Neural crest cell (in vitro differentiated cells): ENCODE measurements at places on chromosomes 11 and 22. TPM values are rescaled to one million over a fixed set of nuclear protein-coding genes. Genes with fewer than 3 reads are reported as not detected.

DNA sequence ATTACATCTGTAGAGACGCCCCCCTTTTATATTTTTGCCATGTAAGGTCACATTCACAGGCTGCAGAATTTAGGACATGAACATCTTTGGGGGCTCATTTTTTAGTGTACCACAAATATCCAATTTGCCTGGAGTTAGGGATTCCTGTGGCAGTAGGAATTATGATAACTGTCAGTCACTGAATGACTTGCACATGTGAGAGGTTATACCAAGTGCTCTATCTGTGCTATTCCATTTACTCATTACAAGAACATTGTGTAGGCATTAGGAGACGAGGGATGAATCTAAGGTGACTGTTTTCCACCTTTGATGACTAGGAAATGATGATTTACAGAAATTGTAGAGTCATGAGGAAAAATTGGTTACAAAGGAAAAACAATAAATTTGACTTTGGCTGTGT is 79.3 kb downstream of the LIF start:
- no peak for DNase-seq

GRCh38 chr22:49052023-49052538 is 775.6 kb downstream of the BRD1 start:
- no peak for DNase-seq

The INSC gene
- total RNA-seq: 2.6 and 3.1 TPM in 2 replicates

GRCh38 chr11:93775289-93775688 is 8.8 kb upstream of the MED17 start:
- DNase-seq: peak; percentile 44

The SCUBE1 gene
- 10.6 and 12.1 TPM in 2 replicates for total RNA-seq

DNA sequence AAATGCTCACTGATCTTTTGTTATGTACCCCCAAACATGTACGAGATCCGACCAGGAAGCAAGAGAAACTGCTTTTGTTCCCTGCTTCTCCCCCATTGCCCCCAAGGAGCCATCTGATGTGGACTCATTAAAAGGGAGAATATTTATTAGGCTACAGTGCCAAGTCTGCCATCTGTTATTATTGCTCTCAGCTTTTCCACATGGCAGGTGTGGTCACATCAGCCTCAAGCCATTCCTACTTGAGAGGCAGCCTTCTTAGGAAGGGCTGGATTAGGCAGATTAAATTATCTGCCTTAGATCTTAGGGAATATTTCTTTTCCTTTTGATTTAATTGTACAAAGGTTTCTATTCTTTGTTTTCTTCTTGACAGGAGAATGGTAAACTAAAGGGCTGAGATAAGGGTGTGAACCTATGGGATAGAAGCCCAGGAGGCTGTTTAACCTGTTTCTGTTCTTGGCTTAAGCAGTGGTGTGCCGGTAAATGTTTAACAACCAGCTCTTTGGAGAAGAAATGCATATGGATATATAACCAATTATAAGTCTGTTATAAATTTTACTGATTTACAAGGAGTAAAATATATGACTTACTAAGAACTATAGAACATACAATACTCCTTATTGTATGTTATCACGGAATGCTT is 88.8 kb downstream of the PDHX start:
- DNase-seq: no peak

DNA sequence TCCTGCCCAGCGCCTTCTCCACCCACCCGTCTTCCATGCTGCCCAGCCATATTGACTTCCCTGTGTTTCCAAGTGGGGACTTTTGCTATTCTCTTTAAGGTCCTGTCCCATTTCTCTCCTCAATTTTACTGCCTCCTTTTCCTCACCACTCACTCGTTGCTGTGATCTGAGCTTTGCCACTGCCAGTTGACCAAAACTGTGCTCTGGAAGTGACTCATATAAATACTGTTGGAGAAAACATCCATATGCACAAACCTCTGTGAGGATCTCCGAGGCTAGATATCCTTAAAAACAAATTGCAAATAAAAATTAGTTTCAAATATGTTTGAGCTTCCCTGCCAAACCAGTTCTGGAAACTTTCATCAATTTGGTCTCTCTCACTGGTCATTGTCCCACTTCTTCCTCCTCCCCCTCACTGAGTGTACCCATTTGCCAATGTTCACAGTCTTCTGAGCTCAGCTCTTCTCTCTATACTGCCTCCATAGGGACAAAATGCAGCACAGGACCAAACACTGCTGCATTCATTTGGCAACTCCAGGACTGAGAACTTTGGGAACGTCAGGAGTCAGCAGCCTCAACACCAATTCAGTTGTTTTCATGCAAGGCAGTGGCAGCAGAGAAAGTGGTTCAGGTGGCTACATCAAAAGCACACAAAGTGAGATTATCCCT is 34.0 kb upstream of the MMP13 start:
- no peak for DNase-seq

GRCh38 chr22:37930270-37930951 is 23.0 kb downstream of the C22orf23 start:
- DNase-seq: no peak

The FAT3 gene
- total RNA-seq: 34.2 and 39.2 TPM in 2 replicates

- DNase-seq: no peak
Observed at GRCh38 chr22:17707526-17707925, 66.7 kb downstream of the BID start.

- DNase-seq: no peak
Observed at GRCh38 chr11:114607753-114608459, 12.3 kb upstream of the NXPE4 start.

The CALCA gene
- not detected in 2 replicates for total RNA-seq

- DNase-seq: no peak
Observed at GRCh38 chr11:120135838-120136237, 2.1 kb downstream of the TRIM29 start.

DNA sequence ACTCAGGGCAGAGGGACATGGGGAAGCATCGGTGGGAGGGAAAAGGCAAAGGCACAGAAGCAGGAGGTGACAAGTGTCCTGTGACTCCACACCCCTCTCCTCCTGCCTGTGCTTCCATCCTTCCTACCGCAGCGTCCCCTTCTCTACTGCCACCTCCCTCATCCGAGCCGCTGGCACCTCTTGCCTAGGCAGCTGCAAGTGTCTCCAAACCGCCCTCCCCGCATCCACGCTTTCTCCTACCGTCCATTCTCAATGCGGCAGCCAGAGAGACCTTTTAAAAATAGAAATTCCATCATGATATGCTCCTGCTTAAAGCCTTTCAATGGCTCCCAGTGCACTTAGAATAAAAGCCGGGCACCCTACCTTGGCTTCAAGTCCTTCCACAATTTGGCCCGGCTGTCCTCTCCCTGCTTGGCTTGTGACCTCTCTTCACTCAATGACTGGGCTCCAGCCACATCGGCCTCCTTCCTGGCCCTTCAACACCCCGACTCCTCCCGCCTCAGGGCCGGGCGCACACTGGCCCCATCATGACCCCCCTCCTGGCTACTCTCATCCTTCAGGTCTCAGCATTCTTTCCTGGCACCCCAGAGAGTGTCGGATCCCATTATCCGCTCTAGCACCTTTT is 16.5 kb downstream of the LRRC10B start:
- no peak for DNase-seq

DNA sequence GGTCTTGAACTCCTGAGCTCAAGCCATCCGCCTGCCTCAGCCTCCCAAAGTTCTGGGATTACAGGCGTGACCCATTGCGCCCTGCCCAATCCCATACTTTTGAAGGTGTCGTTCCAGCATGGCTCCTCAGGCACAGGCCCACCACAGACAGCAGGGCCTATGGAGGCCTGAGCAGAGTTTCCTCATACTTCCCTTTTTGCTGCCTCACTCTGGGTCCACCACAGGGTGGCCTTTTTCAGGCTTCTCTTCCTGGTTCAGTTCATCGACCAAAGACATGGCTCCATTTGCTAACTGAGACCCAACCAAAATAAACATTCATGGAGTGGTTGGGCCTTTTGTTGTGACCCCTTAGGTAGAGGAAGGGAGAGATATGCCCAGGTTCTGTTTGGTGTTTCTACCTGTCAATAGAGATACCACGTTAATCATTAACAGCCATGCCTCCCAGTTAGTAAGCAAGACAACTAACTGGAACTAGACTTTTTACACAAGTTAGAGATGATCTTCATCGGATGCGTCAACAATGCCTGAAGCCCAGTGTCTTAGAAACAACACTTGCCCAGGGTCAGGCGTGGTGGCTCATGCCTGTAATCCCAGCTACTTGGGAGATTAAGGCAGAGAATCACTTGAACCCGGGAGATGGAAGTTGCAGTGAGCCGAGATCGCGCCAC is 35.1 kb downstream of the TRIOBP start:
- no peak for DNase-seq

GRCh38 chr11:35478471-35479091 is 46.8 kb downstream of the PAMR1 start:
- DNase-seq: no peak

GRCh38 chr11:13061294-13061990 is 52.3 kb downstream of the RASSF10 start:
- DNase-seq: no peak

GRCh38 chr11:101555366-101555765 is 28.4 kb downstream of the TRPC6 start:
- no peak for DNase-seq
